Activated T-helper 9 cell treated with anti-CD3 and anti-CD28 coated beads, Interleukin-2, amount 50 U/mL, for 16 hours (primary cell): ENCODE measurements at places on chromosomes 16 and 17.
A peak's percentile ranks its signal among the peaks of the same experiment; 100 is the strongest.

DNA sequence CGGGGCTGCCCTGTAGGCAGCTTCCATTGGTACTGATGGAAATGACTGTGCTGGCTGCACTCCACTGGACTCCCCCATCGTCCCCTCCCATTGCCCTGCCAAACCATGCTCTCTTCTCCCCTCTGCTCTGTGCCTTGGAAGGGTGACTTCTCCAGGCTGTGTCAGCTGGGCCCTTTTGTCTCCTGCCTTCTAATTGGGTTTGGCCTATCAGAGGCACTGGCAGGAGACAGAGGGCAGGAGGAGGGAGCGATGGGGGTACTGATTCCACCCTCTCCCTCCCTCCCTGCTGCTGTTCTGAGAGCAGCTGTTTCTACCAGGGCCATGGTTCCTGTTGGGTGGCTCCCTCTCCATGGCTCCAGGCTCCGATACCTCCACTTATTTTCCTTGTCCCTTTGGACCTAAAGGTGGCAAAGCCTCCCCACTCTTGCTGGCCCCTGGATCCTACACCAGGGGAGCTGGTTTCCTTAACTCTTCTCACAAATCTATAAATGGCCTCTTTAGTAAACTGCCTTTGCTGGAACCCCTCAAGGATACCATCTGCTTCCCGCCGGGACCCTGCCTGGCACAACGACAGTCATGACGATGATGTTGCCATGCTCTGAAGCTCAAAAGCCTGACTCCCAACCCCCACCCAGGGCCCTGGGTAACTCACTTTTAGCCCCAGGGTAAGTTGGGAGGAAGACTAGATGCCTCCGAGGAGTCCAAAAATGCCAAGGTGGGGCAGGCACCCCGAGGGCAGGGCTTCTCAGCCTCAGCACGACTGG is 123.8 kb upstream of the RPL38 start:
- DNase-seq = no peak

- DNase-seq = no peak
Observed at GRCh38 chr17:18379246-18380146, 1.9 kb downstream of the EVPLL start.

DNA sequence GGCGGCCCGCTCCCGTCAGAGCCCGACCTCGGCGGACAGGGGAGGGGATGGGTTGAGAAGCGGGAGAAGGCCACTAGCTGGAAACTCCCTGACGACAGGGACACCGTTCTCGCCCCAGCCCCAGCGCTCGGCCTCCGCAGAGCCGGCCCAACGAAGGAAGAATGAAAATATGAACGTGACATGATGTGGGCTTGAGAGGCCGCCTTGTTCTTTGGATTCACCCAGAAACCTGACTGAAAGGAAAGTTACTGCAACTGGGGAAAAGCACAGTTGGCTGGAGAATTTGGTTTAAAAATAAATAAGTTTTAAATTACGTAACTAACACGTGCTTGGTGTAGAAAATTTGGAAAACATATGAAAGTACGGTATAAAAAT is 21.1 kb downstream of the NPTX1 start:
- peak; percentile 19 for DNase-seq

- DNase-seq = no peak
Observed at GRCh38 chr17:54900457-54901229, at the start of gene TOM1L1. Gene TOM1L1 (plus strand): TSS chr17:54900852. CDS start chr17:54900866, 14 bp downstream.

GRCh38 chr17:72128039-72128438 is 7.2 kb downstream of the SOX9 start:
- DNase-seq = no peak

GRCh38 chr17:15946611-15947120 is 1.7 kb downstream of the ADORA2B start:
- DNase-seq = no peak

DNA sequence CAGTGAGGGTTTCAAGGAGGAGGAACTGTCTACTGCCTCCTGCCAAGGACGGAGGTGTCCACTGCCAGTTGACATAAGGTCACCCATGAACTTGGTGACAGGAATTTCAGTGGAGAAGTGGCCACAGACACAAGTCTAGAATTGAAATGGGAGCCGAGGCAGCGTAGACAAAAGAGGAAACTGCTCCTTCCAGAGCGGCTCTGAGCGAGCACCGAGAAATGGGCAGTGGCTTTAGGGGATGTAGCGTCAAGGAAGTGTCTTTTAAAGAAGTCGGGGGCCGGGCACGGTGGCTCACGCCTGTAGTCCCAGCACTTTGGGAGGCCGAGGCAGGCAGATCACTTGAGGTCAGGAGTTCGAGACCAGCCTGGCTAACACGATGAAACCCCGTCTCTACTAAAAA is 3.1 kb upstream of the SERPINF1 start:
- DNase-seq = no peak

DNA sequence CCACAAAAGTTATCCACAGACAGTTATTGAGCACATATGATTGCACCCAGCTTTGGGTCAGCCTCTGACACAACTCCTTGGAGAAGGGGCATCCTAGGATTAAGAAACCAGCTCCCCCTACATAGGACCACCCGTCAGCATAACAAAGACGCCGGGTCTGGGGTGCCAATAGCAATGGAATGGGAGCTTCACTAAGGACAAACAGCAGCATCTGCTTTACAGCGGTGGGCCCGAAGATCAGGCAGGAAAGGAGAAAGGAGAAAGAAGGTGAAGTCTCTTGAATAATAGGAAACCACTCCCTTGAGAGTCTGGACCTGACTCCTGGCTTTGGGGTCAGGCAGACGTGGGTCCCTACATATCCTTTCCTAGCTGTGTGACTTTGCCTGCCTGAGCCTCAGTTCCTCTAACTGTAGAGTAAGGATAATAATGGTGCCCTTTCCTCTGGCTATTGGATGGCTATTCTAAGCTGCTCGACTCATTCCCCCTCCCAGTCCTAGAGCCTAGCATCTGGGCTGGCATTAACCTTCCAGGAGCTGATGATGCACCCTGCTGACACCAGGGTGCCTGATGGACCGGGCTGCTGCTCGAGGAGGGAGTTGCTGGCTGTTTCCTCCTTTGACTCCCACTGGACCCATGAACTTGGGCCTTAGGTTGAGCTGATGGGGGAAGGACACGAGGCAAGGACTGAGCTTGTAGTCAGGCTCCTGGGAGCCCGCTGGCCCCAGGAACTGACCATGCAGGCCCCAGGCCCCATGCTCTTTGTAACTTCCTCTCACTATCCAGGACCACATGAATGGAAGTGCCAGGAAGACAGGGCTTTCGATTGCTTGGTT is 94.2 kb downstream of the C16orf78 start:
- DNase-seq = no peak

DNA sequence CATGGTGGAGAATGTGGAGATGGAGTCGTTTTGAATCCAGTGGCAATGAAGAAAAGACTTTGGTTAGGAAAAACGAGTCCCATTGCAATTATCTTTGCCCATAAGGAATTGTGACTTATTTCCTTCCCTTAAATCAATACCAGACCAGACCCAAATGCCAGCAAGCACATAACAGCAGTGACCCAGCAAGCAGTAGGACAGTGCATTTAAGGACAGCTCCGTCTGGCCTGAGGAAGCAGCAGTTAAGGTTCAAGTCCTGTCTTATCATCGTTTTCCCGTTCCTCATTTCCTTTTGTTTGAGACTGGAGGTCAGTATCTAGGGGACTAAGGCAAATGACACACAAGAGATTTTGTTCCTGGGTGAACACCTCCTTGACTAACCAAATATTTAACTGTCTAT is 74.6 kb upstream of the FAM20A start:
- DNase-seq = no peak

DNA sequence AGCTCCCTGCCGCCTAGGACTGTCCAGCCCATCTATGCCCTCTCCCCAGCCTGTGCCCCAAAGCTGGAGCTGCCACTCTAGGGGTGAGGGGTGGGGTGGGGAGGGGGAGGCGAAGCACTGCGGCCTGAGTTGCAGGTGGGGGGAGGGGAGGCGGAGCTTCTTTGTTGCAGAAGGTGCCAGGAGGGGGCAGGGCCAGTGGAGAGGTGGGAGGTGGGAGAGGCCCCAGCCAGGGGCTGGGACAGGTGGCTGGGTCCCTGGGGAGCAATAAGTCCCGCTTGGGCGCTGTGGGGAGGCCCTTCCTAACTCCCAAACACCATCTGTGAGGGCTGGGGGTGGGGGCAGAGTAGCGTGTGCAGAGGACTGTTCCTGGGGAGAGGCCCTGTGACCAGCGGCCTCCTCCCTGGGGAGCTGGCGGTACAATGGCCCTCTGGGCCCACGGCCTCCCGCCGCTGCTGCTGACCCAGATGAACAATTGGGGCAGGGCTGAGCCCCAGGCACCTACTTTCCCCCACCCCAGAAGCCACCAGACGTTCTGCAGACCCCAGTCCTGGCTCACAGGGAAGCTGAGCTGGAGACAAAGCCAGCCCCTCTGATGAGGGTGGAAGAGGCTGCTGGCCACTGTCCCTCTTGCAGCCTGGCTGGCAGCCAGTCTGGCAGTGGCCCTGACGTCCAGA is 2.2 kb upstream of the NTN3 start:
- no peak for DNase-seq

DNA sequence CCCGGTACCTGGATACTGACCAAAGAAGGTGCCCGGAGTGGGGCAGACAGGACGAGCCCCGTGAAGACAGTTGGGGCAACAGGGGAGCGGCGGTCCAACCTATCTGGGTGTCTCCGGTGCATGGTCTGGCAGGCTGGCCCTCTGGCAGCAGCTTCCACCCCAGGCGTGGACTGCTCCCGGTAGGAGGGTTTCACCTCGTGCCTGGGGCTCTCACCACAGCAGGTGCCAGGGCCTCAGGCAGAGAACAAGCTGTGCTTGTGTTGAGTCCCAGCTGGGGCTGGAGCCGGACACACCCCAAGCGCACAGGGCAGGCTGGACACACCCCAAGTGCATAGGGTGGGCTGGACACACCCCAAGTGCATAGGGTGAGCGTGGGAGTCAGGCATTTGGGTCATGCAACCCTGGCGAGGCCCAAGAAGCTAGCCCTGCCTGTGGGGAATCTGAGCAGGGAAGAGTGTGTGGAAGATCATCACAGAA is 1.5 kb upstream of the FBXL16 start:
- DNase-seq = no peak

GRCh38 chr16:73298562-73298961 is 250.6 kb upstream of the ZFHX3 start:
- DNase-seq = no peak

- DNase-seq = no peak
Observed at GRCh38 chr17:32777436-32777835, 99.5 kb downstream of the MYO1D start.

- no peak for DNase-seq
Observed at GRCh38 chr16:31145398-31145990, 4.4 kb downstream of the PRSS36 start.

DNA sequence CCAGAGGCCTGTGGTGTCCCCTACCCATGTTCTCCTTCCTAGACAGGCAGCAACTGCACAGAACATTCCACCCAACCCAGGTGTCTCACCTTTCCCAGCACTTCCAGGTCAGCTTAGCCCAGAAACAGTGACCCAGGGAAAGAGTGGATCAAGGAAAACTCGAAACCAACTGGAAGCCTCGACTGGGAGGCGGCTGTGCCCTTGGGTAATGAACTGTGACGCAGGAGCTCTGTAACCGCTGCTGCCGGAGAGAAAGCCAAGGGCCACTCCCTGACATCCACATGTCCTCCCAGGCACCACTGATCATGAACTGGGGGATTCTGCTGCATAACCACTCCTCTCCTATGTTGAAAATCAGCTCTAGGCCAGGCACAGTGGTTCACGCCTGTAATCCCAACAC is 34.4 kb downstream of the WDR59 start:
- no peak for DNase-seq

- DNase-seq = no peak
Observed at GRCh38 chr17:8821446-8822105, 22.4 kb upstream of the MFSD6L start.

DNA sequence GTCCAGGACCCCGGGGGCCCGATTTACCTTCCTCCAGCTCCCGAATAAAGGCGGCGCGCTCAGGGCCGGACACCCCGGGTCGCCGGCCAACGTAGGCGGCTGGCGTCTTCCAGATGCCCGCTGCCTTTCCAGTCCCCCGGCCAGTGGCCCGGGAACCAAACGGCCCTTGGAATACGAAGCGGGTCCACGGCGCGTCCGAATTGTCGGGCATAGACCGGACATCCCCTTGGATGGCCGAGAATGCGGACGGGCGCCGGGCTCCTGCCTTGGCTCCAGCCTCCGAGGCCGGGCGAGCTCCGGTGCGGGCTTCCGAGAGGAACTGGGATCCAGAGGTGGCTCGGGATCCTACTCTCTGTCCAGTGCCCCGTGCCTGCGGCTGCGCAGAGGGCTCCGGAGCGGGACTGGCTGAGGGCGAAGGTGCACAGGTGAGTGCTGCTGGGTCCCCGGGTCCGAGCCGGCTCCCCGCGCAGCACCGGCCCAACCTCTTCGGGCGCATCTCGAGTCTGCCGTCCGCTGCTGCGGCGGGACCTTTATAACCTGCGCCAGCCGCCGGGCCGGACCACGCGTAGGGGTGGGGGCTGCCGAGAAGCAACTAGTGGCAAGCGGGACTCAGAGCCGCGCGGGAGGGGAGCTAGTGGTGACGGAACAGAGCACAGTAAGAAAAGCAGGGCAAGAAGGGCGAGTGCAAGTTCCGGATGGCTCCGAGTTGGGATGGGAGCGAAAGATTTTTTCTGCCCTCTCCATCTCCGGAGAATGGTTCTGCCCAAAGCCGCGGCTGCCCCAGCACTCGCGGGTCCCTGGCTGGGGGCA is at the start of gene HAP1:
TSS of gene HAP1 (minus strand) at position 505 of the 810 bp plus-strand sequence. CDS start at position 496, 9 bp downstream.
- DNase-seq = no peak

DNA sequence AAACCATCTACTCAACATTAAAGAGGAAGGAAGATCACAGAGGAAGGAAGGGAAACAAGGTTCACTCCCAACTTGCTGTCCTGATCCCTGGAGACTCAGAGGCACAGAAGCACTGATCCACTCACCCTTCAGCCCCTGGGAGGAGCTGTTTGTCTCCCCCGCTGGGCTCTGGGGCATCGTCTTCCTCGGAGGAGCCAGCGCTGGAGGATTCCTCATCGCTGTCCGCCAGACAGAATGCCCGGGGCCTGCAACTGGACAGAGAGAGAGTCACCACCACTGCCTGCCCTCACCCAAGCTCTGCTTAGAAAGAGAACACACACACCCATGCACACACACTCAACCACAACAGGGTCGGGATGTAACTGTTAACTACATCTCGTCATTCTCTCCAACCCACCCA is 24.8 kb upstream of the ERN1 start:
- DNase-seq = no peak

GRCh38 chr17:61313461-61314326 is 85.9 kb upstream of the TBX2 start:
- no peak for DNase-seq

DNA sequence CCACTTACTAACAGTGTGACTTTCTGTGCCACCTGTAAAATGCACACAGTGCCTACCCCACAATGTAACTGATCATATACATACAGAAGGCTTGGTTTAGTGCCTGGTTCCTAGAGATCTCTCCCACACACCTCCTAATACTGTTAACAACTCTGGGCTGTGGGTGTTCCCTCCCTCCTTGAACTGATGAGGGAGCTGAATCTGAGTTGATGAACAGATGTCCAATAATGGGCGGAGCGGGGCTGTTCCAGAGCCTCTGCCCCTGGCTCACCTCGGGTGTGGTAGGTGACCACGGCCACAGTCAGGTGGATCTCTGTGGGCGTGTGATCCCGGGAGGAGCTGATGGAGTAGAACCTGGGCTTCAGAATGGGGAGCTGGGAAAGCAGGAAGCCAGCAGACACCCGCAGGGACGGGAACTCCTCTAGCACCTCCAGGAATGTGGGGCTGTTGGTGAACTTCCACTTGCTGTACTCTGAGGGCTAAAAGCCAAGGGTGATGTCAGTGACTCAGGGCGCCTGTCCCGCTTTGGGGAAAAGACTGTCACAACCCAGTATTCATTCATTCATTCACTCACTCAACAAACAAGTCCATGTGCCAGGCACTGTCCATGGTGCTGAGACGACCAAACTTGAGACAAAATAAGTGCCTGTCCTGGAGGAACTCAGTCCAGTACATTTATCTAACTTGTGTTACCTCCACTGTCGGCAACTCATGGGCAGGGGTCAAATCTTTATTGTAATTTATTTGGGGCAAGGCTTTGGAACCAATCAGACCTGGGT is 37.6 kb downstream of the NOS2 start:
- no peak for DNase-seq
